ACHN (cell line): ENCODE measurements at places on chromosomes 1 and 21.

GRCh38 chr1:16971341-16972188 is 8.9 kb downstream of the MFAP2 start:
- DNase-seq = no peak

DNA sequence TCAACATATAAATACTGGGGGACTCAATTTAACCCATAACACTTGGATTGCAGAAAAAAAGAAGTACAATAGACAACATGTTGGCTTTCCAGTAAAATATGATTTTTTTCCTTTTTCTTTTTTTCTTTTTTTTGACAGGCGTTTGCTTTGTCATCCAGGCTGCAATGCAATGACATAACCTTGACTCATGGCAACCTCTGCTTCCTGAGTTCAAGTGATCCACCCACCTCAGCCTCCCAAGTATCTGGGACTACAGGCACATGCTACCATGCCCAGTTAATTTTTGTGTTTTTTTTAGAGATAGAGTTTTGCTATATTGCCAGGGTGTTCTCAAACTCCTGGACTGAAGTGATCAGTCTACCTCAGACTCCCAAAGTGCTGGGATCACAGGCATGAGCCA is 1512.0 kb upstream of the PRMT6 start:
- no peak for DNase-seq

- no peak for DNase-seq
These were observed 407 bp upstream of the PIGV start for GRCh38 chr1:26787381-26787705.

DNA sequence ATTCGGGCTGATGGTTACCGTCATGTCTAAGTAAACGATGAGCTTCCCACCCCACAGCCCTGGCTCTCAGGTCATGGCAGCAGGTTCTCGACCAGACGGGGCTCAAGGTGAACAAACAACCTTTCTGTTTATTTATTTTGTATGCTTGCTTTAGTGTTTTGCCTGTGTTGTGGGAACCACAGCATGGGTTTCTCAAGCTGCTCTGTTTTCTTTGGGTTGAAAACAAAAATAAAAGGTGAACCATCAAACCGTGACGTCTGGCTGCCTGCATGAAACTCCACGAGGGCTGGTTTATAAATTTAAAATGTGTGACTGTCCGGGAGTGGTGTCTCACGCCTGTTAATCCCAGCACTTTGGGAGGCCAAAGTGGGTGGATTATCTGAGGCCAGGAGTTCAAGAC is 28.0 kb downstream of the TMEM51 start:
- DNase-seq = no peak

- DNase-seq = no peak
These were observed 7.0 kb downstream of the FOXD2 start for GRCh38 chr1:47444562-47445465.

DNA sequence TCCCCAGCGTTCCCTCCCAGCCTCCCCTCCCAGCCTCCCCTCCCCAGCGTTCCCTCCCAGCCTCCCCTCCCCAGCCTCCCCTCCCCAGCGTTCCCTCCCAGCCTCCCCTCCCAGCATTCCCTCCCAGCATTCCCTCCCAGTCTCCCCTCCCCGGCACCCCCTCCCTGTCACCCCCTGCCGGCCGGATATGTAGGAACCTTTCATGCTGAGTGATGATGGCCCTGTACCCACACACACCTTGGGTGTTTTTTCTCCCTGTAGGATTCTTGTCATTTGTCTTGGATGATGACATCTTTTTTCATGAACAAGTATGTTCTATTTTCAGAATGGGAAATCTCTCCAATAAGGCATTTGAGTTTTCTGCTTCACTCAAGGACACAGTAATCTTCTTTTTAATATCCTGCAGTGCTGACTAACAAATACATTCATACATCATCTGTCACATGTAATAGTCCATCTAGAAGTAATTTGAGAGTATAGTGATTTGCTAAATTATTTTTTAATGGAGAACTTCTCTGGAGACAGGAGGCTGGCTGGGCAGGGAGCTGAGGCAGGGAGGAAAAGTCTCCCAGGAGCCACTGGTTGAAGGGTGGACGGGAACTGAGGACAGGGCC is 19.5 kb downstream of the FTCD start:
- DNase-seq = no peak

- peak; percentile 80 for DNase-seq
These were observed at the start of gene CHRNB2 for GRCh38 chr1:154567386-154568156. Gene CHRNB2 (plus strand): TSS chr1:154567778. CDS start chr1:154568045, 267 bp downstream.

- no peak for DNase-seq
These were observed 63.9 kb downstream of the TRIM11 start for GRCh38 chr1:228342627-228343190.

- no peak for DNase-seq
These were observed 27.0 kb downstream of the RERE start for GRCh38 chr1:8790478-8790877.

- DNase-seq = no peak
These were observed 174.1 kb upstream of the IGSF21 start for GRCh38 chr1:17933501-17933900.

DNA sequence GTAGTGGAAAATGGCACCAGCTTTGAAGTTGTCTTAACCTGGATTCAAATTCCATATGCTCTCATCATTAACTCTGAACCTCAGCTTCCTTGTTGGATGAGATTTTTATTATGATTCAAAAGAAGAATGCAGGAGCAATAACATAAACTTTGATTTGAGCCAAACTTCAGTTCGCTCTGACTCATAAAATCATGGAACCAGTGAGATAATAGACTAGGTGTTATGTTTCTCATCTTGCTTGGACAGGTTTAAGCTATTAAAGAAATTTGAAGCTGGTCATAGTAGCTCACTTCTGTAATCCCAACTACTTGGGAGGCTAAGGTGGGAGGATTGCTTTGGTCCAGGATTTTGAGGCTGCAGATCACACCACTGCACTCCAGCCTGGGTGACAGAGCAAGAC is 172.8 kb downstream of the CLEC20A start:
- no peak for DNase-seq

DNA sequence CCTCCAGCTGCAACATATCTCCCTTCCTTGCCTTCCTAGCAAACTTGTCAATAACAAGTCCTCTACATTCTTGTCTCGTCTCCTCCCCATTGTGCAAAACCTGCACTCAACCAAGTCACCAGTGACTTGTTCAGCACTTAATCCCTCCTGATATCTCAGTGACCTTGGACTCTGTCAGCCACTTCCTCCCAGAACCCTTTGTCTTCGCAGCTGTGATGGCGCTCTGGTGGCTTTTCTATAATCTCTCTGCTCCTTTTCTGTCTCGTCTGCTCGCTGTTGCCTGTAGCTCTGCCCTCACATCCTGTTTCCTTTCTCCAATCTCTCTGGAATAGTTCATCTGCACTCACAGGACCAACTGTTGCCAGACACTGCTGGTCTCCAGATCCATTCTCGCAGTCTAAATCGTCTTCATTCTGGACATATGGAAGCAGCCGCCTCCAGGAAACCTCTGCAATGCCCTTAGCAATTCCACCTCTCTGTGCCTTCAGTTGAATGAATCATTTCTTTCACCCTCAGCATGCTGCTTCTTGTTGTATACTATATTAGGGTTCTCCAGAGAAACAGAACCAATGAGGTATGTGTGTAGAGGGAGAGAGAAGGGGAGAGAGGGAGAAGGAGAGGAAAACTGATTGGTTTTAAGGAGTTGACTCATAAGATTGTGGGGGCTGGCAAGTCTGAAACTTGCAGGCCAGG is 17.4 kb upstream of the IFNAR2 start:
- no peak for DNase-seq

GRCh38 chr1:6075748-6076147 is 30.1 kb downstream of the KCNAB2 start:
- no peak for DNase-seq

DNA sequence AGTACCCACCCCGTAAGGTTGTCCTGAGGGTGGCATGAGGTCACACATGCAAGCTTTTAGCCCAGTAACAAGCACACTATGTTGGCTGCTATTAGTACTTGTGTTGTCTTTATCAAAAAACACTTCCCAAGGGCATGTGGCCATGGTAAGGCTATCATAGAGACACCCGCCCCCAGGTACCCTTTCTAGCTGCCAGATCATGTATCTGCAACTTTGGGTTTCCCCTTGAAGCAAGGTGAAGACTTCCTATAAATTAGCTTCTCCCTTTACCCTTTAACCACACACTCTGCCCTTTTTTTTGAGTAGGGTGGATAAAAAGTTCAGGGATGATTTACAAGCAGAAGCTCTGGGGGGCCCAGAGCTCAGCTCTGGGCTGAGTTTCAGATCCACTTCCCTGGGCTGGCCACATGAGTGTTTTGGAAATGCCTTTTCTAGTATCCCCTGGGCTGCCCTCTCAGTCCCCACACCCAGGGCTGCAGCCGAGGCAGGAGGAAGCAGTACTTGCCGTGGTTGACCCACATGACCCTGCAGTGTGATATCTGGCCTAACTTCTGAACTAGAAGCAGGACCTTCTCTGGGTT is 2.0 kb downstream of the ZDHHC18 start:
- no peak for DNase-seq

GRCh38 chr1:155294520-155295182 is 6.6 kb downstream of the PKLR start:
- no peak for DNase-seq

GRCh38 chr1:55575571-55576279 is 360.6 kb upstream of the USP24 start:
- no peak for DNase-seq

GRCh38 chr21:45835301-45836267 is 146.0 kb upstream of the COL6A1 start:
- DNase-seq = no peak

- DNase-seq = no peak
These were observed 400.1 kb downstream of the NEGR1 start for GRCh38 chr1:71882226-71882625.

DNA sequence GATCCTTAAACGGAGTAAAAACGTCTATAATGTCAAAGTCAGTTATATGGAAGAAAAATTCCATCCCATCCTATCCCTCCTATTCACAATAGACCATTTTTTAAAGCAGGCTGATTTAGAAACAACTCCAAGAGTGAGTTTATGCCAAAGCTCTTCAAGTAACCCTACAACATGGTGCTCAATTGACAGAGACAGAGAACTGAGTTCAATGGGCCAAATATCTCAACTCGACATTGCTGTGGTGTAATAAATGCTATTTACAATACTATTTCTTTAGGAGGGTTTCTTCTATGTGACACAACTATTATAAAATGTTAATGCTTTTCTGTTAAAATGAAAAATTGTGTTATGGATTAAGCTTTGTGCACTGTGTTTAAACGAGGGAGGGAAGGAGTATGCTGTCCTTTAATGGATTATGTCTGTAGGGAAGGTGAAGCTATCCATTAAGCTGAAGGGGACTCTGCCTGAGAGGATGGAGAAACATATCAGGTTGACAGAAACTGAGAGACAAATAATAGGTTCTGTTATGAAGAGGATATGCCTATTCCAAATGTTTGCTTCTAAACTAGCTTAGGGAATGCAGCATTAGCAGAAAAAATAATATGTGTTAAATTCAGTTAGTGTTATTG is 362.5 kb upstream of the CHRM3 start:
- no peak for DNase-seq

GRCh38 chr1:248585266-248585665 is 10.7 kb upstream of the OR2T34 start:
- DNase-seq = no peak

GRCh38 chr1:26278303-26278702 is 1.6 kb upstream of the SH3BGRL3 start:
- no peak for DNase-seq

DNA sequence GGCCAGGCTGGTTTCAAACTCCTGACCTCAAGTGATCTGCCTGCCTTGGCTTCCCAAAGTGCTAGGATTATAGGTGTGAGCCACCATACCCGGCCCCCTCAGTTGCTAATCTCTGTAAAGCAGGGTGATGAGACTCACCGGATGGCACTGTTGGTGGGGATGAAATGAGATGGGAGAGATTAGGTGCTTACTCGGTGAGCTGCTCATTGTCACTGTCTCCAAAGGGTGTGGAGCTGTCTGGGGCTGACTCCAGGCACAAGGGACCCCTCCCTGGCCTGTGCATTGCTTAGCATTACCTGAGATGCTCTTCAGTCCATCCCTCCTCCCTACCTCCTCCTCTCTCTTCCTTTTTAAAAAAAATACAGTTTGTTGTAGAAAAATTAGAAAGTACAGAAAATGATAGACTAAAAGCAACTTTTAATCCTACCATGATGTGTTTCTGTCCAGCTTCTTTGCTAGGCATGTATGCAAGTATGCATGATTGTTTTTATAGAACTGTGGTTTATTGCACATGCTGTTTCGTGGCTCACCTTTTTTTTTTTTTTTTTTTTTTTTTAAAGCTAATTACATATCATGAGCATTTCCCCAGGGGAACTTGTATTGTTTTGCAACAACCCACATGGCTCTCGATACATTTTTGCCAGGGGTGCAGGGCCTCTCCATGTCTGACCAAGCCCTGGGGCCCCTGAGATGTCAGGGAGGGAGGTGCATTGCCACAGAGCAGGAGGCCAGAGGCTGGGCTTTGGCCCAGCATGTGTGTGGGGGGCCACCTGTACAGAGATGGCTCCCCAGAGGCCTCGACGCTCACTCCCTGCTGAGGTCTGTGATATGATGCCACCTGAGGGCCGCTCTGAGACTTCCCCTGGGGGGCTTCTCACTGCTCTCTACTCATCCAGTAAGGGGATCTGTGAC is 55.4 kb downstream of the ARHGEF10L start:
- no peak for DNase-seq

- DNase-seq = no peak
These were observed 7.5 kb downstream of the TRAPPC10 start for GRCh38 chr21:44019568-44019958.

DNA sequence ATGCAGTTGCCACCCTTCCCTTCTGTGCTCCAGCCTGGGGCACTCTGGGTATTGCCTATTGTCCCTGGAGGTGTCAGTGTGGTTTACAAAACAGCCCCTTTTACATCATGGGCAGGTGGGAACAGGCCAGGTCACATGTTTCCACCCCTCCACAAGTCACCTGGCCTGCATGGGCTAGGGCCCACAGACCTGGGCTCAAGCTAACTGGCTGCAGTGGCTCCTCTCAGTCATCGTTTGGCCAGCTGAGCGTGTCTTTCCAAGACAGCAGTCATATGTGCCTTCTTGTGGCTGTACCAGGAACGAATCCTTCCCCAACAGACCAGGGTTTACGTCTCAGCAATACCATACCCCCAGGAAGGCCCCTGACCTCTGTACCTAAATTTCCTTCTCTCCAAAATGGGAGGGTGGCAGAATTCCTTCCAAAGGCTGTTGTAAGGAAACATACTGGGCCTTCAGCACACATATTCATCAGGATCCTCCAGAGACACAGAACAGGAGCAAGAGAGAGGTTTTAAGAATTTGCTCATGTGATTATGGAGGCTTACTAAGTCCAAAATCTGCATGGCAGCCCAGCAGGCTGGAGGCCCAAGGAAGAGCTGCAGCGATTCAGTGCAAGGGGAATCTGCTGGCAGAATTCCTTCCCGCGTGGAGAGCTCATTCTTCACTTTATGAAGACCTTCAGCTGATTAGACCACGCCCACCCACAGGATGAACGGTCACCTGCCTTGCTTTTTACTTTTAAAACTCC is 10.6 kb upstream of the TAS1R2 start:
- no peak for DNase-seq

DNA sequence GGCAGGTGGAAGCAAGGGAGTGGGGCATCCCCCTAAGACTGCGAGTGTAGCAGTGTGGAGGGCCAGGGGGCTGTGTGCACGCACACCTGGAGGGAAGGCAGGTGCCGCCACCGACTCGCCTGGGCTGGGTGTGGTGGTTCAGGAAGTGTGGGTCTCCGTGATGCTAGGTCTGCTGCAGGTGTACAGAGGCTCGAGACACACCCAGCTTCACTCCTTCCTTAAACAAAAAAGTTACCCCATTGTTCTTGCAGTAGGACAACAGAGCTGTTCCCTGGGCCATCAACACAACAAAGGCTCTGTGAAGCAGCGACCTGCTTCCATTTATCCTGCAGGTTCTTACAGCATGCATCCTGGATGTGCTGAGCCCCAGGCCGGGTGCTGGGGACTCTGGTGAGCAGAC is 100.4 kb upstream of the TMEM51 start:
- DNase-seq = no peak
